Left renal pelvis (tissue), 4 donors: ENCODE measurements at places on chromosomes 2 and 18.

- no peak for DNase-seq
Measured at GRCh38 chr2:119460076-119460475, 28.4 kb downstream of the TMEM37 start.

GRCh38 chr2:133680343-133681049 is 112.2 kb upstream of the NCKAP5 start:
- no peak for DNase-seq

DNA sequence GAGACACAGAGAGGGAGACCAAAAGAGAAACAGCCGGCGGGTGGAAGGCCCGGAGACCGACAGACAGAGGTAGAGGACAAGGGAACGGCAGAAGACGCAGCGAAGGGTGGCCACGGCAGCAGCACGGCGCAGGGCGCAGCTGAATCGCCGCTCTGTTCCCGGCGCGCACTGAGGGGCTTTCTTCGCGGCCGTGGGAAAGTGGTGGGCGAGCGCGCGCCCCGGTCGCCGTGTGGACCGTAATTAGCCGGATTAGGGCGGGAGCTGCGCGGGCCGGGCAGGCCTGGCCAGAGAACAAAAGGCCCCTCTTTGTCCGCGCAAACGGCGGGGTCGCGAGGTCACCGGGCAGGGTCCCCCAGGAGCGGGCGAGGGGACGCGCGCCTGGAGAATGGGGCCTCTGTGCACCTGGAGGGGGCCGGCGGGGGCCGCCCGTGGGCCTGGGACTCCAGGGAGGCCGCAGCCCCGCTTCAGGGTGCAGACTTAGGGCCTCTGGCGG is 158.3 kb downstream of the ZFP36L2 start:
- no peak for DNase-seq

DNA sequence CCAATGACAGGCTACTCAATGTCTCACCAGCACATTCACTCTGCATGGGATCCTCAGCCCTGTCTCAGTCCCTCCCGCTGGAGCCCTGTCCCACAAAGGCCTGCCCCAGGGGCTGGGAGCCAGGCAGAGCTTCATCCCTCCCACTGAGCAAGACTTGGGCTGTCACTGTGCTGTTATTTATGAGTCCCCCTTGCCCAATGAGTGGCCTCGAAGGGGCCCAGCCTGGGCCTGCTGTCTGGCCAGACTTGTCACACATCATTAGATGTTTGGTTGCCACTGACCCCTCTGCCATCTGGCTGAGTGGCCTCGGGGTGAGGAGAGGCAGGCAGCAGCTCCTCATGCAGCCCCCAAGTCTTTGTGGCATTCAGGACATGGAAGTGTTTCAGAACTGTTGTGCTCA is 330.6 kb upstream of the SKOR2 start:
- DNase-seq, result peak; percentile 5

DNA sequence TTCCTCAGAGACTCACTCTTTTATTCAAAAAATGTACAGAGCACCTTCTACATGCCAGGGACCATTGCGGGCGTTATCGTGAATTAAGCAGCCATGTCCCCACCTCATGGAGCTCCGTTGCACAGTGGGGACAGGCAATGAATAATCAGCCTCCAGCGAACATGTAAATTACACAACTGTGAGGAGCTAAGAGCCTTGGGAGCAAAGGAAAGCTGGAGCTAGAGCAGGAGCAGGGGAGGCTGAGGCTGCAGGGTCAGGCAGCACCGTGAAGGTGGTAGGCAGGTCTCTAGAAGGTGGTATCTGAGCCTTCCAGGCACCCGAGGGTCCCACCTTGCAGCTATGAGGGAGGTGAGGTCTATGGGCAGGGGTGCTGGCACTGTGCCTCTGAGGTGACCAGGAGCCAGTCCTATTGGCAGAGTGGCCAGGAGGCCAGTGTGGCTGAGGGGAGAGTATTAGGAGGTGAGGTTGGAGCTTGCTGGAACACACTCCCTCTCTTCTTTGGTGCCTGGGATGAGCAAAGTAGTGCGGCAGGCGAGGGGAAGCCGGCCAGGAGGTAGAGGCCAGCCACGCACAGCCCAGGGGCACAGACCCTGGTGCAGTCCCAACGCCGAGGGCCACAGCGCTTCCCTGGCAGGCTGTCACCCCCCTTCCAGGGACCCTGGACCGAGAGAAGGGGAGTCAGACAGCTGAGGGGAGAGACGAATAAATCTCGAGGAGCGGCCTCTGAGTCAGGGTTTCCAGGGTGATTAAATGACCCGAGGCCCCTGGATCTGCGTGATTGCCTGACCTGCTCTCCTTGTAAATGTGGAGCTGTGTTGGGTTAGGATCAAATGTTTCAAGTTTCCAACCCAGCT is 167.3 kb downstream of the SEPTIN10 start:
- DNase-seq, result no peak

DNA sequence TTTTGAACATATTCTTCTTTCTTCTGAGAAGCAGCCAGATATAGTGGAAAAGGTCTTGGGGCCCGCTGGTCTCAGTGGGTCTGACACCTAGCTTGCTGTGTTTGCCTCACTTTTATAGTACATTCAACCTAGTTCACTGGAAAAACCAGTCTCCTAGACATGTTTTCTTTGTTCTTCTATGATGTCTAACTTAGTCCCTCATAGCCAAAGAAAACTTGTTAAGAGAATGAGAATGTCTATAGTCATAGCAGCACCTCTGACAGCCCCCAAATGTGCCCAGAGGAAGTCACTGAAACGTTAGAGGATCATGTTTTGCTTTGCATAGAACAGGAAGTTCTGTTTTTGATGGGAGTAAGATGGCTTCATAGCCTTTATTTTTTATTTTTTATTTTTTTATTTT is 40.3 kb downstream of the TNFRSF11A start:
- no peak for DNase-seq
